Fibroblast of skin of left biceps (primary cell): ENCODE measurements at places on chromosomes 11 and 22.

- DNase-seq, result no peak
These were observed 110.2 kb upstream of the NAV2 start for GRCh38 chr11:19602406-19602805.

DNA sequence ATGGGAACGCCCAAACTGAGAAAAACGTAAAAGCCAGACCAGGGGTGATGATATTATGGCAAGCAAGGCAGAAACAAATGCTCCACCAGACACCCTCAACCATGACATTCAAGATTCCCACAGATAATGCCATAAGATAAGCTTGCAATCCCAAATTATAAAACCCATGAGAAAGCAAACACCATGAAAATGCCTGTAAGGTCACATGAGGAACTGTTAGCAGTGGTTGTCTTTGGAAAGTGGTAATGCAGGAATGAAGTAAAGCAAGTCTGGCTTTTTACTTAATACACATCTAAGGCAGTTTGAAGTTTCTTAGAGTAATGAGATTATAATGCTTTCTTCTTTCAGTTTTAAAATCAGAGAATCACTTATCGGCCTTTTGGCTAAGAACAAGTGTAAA lies 111.0 kb downstream of the MN1 start:
- DNase-seq, result no peak

DNA sequence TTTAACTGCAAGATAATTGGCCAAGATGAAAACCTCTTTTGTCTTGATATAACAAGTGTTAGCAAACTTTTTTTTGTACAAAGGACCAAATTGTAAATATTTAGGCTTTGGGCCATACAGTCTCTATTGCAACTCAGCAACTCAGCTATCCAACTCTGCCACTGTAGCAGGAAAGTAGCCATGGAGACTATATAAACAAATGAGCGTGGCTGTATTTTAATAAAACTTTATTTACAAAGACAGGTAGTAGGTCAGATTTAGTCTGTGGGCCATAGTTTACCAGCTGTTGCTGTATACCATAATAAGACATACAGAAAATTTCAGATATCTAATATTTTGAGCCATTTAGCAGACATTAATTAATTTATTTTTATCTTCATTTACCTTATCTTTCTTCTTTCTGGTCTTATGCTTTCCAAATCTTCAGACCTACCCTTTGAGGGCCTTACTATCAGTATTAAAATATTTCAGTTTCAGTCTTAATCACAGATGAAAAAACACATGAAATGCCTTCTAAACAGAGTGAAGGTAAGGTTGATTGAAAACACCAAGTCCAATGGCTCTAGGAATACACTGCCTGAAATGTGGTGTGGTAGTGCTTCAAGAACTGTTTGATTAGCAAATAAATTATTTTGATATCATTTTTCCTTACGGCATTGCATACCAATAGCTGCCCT lies 256.9 kb upstream of the CTSC start:
- no peak for DNase-seq

DNA sequence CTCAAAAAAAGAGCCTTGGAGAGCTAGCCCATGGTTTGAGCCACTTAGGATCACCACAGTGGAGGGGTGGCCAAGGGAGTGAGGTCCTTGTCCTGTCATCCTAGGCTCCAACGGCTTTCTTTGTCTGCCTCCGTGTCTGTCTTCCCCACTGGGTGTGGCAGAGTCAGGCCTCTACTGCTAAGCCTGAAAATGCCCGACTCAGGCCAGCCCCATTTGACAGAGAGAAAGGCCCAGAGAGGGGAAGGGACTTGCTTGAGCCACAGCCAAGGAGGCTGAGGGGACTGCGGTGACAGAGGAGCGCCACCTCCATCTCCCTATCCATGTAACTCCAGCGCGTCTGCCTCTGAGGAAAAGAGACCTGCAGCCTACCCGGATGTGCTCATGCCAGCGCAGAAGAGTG lies 27.8 kb upstream of the CD82 start:
- no peak for DNase-seq

DNA sequence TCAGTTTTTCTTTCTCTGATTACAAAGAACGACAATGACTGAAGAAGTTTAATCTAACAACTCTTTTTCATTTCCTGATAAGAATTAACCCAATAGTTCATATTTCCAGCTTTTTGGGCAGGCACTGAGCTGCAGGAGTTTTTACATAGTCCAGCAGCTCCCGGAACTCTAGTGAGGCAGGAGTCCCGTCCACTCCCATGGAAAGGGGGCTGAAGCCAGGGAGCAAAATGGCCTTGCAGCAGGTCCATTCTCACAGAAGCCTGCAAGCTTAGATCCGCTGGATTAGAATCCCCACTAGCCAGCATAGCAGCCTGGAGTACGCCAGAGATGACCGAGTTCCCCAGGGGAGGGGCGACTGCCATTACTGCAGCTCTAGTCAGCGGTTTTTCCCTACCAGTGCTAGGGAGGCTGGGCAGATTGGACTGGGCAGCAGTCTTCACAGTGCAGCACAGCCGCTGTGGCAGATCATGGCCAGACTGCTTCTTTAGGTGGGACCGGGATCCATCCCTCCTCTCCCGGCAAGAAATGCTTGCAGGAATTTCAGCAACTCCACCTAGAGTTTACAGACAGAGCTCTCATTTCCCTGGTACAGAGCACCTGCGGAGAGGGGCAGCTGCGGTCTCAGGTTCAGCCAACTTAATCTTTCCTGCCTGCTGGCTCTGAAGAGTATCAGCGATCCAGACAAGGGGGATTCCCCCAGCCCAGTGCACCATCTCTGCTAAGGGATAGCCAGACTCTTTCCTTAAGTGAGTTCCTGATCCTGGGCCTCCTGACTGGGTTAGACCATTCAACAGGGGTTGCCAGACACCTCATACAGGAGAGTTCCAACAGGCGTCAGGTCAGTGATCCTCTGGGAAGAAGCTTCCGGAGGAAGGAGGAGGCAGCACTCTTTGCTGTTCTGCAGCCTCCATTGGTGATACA lies 742 bp upstream of the CASP4 start:
- DNase-seq, result no peak
